NCI-H2081 (cell line): ENCODE measurements at places on chromosomes 6 and 20.
A peak's percentile ranks its signal among the peaks of the same experiment; 100 is the strongest.

- no peak for DNase-seq
These were observed 42.8 kb downstream of the MDGA1 start for GRCh38 chr6:37654727-37655500.

GRCh38 chr20:37365760-37366638 is 20.1 kb downstream of the SRC start:
- no peak for DNase-seq

- no peak for DNase-seq
These were observed 17.4 kb upstream of the SLCO4A1 start for GRCh38 chr20:62624719-62625453.

GRCh38 chr6:109521080-109521479 is 38.1 kb upstream of the ZBTB24 start:
- DNase-seq = no peak

- no peak for DNase-seq
These were observed 615.5 kb downstream of the C6orf118 start for GRCh38 chr6:164693944-164694343.

- DNase-seq = no peak
These were observed 40.9 kb downstream of the OVOL2 start for GRCh38 chr20:18016772-18017171.

DNA sequence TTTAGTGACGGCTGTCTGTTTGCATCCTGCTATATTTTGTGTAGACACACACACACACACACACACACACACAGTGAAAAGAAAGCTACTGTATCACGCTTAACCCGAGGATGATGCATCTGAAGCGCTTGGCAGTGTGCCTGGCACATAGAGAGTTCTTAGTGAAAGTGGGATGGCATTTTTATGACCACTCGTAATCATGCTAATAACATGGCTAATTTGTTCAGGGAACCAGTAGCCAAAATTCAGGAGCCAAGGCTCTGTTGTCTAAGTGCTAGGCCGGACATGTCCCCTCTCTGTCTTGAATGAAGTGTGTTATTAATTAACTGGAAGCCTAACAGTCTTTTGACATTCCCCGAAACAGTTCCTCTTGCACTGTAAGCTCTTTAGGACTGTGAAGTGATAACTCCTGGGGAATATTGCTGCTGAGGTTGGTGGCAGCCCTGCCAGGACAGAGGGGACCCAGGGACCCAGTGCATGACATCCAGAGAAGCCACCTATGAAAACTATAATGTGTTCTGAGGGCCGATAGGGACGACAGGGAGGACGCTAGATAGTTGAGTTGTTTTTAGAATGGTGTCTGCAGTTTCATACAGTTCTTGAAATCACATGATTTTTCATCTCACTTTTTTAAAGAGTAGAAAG is 45.0 kb upstream of the IRF4 start:
- no peak for DNase-seq

DNA sequence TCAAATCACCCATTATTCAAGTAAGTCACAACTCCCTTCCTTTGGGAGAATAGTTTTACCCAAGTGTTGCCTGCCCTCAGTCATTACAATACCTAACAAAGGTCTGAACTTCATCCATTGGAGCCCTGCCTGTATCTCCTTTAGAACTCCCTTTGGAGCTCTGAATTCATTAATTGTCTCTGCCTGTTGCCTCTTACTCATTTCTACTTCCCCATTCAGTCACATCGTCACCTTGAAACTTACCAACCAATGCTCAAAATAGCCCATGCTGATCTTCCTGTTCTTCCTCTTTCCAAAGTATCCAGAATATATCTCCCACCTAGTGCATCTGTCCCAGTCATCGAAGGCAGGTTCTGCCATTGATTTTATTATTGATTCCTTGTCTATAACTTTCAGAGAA is 120.7 kb upstream of the ADGRF1 start:
- no peak for DNase-seq

- DNase-seq = no peak
These were observed 118.8 kb downstream of the PHACTR3 start for GRCh38 chr20:59723108-59723500.

- DNase-seq = peak; percentile 89
These were observed 1.7 kb downstream of the NECAB3 start for GRCh38 chr20:33672426-33673113.

DNA sequence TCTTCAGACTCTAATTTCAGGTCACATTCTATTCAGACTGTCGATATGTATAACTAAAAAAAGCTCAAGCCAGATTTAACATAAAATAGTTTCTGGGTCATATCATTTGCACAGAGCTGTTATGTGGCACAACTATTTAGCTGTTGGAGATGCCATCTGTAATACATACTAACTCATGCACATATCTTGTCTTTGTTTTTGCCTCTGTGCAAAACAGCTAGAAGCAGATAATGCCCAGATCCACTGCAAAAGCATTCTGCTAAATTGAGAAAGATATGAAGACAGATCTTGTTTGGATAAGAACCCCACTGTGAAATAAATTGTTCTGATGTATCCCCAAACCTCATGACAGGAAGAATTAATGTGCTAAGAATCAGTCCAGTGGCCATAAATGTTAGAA is 522.8 kb upstream of the AGPAT4 start:
- no peak for DNase-seq

GRCh38 chr6:117547688-117548621 is 54.4 kb downstream of the GOPC start:
- no peak for DNase-seq
